Naive thymus-derived CD4-positive, alpha-beta T cell (primary cell): ENCODE measurements at places on chromosomes 12 and 14. TPM values are rescaled to one million over a fixed set of nuclear protein-coding genes. Genes with fewer than 3 reads are reported as not detected.

Gene PAPLN
- total RNA-seq: 0.34 TPM

DNA sequence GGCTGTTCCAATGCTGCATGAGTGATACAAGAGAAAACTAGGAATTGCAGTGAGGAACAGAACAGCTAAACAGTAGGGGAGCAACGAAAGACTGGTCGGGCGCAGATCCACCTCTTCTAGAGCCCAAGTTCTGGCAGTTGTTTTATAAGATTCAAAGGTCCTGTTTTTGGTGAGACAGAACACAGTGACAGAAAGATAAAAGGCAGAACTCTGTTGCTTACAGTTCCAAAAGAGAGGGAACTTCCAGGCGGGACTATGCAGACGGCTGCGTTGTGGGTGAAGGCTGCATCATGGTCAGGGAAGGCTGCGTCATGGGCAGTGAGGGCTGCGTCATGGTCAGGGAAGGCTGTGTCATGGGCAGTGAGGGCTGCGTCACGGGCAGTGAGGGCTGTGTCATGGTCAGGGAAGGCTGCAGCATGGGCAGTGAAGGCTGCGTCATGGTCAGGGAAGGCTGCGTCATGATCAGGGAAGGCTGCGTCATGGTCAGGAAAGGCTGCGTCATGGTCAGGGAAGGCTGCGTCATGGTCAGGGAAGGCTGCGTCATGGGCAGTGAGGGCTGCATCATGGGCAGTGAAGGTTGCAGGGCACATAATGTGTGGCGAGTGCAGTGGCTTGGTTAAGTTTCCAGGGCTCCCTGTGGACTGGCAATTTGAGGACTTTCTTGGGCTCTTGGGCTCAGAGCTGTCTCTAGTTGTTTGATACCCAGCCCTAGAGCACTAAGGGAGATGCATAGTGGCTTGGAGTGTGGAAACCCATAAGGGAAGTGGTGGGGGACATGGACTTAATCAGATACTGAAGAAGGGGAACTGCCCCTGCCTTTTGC is 619.9 kb downstream of the AACS start:
- DNase-seq: no peak
- H3K4me1 ChIP-seq: no peaks in the 10 kb centered on the region
- no peak overlapping the region for H3K27ac ChIP-seq

Gene DTD2
- 13.4 TPM for total RNA-seq

Gene STON2
- 3.4 TPM for total RNA-seq

GRCh38 chr14:89190765-89191513 is 226.1 kb downstream of the FOXN3 start:
- no peaks in the 10 kb centered on the region for H3K4me1 ChIP-seq
- no peaks in the 10 kb centered on the region for H3K27me3 ChIP-seq
- H3K27ac ChIP-seq: no peak overlapping the region
- peaks cover 30% of the 10 kb centered on the region for H3K36me3 ChIP-seq

GRCh38 chr12:32757157-32757556 is 1.5 kb upstream of the YARS2 start:
- H3K27me3 ChIP-seq: no peaks in the 10 kb centered on the region
- no peak overlapping the region for H3K27ac ChIP-seq
- peaks cover 13% of the 10 kb centered on the region for H3K4me1 ChIP-seq
- no peaks in the 10 kb centered on the region for H3K36me3 ChIP-seq
- no peak overlapping the region for H3K4me3 ChIP-seq
- DNase-seq: no peak
